ENCODE measurements at places on chromosomes 1 and 21.

DNA sequence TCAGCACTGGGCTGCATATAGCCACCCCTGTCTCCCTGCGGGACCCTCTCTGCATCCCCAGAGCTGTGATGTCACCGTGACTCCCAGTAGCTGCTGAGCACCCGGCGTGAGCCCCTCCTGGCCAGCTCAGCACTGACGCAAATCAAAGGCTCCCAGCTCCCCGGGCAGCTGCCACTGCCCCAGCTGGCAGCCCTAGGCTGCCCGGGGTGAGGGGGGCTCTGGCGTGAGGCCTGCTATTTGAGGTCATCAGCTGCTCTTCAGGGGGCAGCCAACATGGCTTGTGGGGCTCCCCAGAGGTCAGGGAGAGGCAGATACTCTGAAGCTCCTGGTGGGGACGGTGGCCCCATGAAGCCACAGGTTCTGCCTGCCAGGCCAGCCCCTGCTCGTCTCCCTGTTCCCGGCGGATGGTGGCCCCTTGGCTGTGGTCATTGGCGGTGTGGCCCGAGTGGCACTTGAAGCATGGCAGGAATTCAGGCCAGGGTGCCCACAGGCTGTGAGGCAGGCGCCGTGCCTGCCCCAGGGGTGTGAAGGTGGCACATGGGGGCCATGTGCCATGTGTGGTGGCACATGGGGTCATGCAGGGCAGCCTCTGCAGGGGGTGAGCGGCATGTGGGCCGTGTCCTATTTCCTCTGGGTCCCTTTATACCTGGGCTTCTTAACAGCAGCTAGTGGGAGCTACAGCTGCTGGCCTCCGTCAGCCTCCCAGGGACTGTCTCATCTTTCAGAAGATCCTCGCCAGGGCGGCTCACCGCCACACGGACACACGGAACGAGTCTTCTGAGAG, 85.4 kb downstream of the SIK1 start:
- DNase-seq: no peak

DNA sequence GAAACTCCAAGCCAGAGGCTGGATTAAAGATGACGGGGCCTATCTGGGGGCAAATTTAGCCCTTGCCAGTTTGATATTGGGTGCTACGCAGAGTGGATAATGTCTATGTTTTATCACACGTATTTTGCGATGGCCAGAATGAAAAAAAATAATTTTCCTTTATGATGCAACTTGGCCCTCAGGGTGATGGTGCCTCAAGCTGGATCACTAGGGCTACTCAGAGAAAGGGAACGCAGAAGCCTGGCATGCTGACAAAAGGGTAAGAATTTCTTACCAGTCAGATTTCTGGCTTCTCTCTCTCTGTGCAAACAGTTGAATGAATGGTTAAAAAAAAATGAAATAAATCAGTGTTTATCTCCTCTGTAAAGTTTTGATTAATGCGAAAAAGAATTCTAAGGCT, 32.6 kb upstream of the NEK2 start:
- no peak for DNase-seq

GRCh38 chr1:62280150-62280549, 39.1 kb downstream of the KANK4 start:
- no peak for DNase-seq

DNA sequence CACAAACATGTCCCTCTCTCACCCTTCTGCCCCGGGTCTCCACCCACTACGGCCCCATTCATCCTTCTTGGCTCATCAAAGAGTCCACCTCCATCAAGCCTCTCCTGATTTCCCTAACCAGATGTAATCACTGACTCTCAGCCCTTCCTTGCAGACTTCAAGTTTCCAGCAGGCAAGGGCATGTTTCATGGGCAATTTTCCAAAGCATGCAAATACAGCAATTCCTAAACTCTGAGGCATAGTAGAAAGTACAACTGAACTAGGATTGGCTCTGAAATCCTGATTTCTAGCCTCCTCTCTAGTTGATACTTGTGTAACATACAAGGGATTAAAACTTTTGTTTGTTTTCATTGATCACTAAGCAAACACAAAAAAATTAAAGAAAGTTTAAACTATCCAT, 109.1 kb upstream of the GADD45A start:
- DNase-seq: no peak

DNA sequence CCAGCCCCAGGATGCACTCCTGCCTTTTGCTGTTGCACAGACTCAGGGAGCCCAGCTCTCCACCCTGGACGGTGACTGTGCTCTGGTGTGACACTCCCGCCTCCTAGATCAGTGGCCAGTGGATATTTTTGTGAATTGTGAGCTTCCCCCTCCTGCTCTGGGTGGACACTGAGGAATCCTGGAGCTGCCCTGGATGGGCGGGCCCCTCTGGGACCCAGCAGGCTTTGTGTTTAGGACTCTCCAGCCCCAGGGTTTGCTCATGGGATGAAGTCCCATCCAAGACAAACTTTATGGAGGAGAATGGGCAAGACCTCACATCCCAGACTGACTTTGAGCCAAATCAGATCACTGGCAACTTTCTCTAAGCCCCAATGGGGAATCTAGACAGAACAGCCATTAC, 16.1 kb downstream of the SLC6A9 start:
- no peak for DNase-seq

Data from NCI-H524 treated with DMSO at 0.1 percent for 48 hours (cell line).